IMR-90 (cell line): ENCODE measurements at places on chromosomes 16 and 17. TPM values are rescaled to one million over a fixed set of nuclear protein-coding genes. Genes with fewer than 3 reads are reported as not detected.
A peak's percentile ranks its signal among the peaks of the same experiment; 100 is the strongest.

DNA sequence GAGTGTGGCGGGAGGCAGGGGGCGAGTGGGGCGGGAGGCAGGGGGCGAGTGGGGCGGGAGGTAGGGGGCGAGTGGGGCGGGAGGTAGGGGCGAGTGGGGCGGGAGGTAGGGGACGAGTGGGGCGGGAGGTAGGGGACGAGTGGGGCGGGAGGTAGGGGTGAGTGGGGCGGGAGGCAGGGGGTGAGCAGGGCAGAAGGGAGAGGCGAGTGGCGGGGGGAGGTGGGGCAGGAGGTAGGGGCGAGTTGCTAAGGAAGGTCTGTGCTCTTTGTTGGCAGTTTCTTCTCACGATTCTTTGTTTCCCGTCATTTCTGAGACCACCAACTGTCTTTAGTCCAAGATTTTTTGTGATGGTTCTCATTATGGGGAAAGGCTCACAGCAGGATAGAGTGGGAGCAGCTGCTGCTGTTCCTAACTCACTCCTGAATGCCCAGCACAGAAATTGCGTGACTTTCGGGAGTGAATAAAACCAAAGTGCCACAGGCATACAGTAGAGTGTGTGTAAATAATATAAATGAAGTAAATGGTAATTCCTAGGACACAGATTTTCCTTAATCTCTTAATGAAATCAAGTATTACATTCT lies 44.7 kb downstream of the COG7 start:
- DNase-seq, result no peak

DNA sequence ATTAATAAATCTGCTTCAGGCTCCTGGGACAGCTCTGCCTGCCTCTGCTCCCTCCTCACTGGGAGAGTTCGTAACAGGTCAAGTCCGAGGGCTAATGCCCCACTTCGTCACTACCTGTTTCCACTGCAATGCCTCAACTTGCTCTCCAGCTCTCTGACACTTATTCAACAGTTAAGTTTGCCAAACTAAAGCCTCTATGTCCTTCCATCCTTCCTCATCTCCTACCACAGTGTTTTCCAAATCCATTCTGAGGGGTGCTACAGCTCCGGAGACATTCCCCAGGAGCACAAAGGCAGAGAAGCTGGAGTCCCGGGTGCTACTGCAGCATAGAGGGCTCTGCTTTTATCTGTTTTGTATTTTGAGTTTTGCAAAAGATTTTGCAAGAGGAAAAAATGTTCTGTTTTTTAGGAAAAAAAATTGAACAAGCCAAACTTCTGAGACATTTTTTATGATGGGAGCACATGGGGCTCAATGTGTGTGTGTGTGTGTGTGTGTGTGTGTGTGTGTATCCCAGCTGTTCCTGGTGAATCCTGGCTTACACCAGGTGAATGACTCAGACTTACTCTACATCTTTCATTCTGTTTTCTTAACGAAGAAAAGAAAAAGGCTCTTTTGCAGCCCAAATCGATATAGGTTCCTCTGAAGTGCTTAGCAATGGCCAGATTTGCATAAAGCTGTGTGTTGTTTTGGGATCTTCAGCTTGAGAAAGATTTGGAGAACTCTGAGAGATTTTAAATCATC lies 46.1 kb upstream of the MYOCD start:
- peak; percentile 79 for DNase-seq

DNA sequence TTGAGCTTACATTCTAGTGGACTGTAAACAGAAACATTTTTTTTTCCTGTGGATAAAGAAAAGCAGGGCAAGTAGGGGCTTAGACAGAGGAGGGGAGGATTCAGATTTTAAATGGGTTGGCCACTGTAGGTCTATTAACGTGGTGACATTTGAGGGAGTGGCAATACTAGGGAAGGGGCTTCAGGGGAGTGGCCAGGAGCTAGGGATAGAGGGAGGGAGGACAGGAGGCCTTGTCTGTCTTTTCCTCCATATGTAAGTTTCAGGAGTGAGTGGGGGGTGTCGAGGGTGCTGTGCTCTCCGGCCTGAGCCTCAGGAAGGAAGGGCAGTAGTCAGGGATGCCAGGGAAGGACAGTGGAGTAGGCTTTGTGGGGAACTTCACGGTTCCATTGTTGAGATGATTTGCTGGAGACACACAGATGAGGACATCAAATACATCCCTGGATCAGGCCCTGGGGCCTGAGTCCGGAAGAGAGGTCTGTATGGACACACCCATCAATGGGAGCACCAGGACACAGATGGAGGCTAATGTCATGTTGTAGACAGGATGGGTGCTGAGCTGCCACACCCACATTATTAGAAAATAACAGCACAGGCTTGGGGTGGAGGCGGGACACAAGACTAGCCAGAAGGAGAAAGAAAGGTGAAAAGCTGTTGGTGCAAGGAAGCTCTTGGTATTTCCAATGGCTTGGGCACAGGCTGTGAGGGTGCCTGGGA lies 6.5 kb upstream of the HBM start:
- DNase-seq, result no peak

DNA sequence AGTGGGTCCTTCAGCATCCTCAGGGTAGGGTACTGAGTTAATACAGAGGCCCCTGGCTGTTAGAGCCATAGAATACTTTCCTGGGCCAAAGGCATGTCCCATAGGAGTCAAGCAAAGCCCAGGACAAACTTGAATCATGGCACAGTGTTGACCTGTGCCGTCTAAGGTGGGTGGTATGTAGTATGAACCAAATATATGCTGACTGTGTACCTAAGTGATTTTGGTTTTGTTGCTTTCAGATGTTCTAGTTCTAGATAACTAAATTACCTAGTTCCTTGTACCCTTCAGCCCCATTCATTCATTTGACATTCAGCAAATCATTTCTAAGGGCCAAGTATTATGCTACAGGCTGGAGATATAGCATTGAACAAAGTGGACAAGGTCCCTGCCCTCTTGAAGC lies 61.3 kb upstream of the GPRC5B start:
- DNase-seq, result no peak

GRCh38 chr16:17154981-17155380 lies 315.8 kb downstream of the XYLT1 start:
- no peak for DNase-seq

The SLC16A6 gene
- 0.54 and 0.83 TPM in 2 replicates for total RNA-seq

The CTRB1 gene
- total RNA-seq, result not detected in 2 replicates

DNA sequence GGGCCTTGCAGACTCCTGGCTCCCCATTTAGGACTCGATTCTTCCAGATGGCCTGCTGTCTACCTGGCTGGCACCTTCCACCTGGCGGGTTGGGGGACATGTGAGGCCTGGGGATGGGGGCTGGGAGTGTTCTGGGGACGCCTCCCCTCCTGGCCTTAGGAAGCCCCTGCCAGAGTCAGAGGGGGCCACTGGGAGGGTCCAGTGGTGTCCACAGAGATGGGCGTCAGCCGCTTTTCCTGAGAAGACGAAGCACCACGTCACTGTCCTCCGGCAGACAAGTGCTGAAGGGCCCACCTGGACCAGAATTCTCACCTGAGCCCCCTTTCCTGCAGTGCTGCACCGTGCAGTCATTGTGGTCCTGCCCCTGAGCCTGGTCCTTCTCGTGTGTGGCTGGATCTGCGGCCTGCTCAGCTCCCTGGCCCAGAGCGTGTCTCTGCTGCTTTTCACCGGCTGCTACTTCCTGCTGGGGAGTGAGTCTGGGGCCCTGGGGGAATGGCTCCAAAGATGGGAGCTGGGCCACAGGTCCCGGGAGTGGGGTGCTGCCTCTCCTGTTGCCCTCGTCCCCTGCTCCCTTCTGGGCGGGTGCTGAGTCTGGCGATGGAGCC lies 2.9 kb downstream of the TMEM235 start:
- no peak for DNase-seq

DNA sequence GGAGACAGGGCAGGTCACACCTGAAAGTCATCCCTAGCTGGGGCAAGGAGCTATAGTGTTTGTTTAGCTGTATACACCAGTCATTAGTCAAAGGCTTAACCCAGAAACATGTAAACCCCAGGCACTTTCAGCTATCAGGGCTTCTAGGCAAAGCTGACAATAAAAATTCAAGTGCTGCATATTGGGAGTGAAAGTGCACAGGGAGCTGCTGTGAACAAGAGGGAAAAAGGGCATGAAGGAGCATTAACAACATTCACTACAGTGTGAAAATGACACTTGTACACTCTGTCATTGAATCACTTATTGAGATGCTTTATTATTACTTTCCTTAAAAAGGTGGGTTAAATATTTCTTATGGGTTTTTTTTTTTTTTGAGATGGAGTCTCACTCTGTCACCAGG lies 92.8 kb downstream of the HS3ST3B1 start:
- DNase-seq, result no peak

The OR2C1 gene
- total RNA-seq, result under 0.01 TPM in 1 of 2 replicates, not detected in the other

DNA sequence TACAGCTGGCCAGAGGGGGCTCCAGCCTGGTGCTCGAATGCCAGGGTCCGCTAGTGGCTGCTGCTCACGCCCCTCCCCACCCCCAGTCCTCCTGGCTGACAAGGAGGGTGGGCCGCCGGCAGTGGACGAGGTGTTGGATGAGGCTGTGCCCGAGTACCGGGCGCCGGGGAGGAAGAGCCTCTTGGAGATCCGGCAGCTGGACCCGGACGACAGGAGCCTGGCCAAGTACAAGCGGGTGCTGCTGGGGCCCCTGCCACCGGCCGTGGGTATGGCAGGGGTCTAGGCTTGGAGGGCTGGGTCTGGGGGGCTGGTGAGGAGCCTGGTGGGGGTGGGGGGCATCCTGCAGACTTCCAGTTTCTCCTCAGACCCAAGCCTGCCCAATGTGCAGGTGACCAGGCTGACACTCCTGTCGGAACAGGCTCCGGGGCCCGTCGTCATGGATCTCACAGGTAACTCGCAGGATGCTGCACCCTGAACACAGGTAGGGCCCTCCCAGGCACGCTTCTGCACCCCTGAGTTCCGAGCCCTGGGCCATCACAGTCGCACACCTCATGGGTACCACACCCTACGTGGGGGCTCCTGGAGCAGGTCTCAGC lies 1.2 kb upstream of the PDIA2 start:
- DNase-seq, result no peak

DNA sequence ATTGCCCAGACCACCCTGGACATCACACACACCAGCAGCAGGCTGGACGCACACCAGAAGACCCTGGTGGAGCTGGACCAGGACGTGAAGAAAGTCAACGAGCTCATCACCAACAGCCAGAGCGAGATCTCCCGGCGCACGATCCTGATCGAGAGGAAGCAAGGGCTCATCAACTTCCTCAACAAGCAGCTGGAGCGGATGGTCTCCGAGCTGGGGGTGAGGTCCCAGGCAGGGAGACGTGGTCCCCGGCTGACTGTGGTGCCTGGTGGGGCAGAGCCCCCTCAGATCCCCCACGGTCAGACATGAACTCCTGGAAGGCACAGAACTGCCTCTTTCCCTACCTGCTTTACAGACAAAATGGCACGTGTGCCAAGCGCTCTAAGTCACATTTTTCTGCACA lies 16.6 kb upstream of the GAA start:
- no peak for DNase-seq

DNA sequence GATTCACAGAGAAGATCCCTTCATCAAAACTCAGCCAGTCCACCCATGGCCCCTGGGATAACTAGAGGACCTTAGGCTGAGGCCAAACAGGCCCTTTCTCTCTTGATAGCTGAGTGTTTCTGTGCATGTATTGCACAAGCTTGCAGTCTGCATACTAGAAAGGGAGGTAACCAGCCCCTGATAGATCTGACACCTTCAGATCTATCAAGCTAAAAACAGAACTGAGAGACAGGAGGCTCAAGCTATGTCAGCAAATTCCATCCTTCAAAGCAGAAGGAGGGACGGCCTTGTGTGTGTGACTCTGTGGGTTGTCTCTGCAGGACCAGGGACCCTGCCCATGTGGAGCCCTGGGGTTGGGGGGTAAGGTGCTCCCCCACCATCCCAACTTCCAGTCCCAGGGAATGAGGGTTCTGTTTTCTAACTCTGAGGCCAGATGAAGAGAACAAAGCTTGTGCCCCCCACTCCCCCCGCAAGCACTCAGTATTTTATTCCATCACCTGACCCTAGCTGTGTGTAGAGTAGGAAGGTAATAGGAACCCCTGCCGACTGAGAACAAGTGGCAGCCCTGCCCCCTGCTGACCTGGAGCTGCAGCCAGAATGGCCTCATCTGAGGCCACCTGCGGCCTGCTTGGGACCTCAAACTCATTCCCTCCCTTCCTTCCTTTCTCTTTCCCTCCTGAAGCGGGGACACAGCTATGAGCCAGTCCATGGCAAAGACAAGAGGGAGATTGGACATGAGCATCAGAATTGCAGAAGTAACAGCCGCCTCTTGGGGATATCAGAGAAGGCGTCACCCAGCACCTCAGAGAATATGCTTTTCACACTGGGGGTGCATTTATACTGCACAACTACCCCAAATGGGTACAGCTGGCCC lies 63.8 kb downstream of the SMPD3 start:
- no peak for DNase-seq

GRCh38 chr17:77478899-77479298 lies 338.1 kb downstream of the SEC14L1 start:
- no peak for DNase-seq

DNA sequence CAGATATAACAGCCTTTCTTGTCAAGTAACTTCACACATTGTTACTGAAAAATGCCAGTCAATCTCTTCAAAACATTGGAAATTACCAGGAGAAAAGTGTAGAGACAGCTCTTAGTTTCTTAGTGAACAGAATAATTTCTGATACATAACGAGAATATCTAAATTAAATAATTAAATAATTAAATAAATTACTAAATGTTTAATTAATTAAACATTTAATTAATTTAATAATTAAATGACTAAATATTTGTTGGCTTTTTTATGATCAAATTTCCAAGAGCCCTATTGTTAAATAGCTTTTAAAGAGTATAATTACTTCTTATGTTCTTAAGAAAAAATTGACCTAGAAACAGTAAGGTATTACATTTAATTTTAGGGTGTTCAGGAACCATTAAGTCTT lies 129.6 kb downstream of the SSH2 start:
- DNase-seq, result no peak

GRCh38 chr17:77779711-77780539 lies 178.6 kb upstream of the TNRC6C start:
- no peak for DNase-seq

DNA sequence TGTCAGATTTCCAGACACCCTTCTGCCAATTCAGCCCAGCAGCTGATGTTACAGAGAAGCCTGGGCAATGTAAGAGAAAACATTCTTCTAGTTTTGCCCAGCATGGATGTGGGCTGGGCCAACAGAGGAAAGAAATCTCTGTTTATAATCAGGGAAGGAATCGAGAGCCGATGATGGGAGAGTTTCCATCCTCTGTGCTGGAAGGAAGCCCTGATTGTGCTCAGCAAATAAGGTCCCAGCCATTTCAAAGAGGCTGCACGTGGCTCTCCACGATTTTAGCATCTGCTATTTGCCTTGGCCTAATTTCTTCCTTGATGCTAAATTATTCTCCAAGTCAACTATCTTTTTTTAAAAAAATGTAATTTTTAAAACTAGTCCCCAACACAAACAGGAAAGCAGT lies 70.0 kb downstream of the IRX6 start:
- DNase-seq, result no peak

DNA sequence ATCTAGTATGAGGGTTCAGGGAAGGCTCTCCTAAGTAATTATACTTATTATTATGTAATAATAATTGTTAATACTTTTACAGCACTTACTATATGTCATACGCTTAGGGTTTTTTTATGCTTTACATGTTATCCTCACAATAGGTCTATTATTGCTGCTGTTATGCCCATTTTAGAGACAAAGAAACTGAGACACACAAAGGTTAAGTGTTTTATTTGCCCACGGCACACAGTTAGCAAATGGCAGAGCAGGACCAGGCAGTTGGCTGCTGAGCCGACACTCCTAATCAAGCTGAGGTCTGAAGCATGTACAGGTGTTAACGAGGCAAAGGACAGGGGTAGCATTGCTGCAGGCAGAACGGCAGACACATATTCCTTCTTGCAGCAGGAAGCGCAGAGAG lies 443.5 kb downstream of the GRIN2A start:
- DNase-seq, result no peak

The TM4SF5 gene
- total RNA-seq, result not detected in 2 replicates
